Cortex of kidney (tissue), 1 donor: ENCODE measurements at places on chromosomes 2 and 18.

- no peak for DNase-seq
Observed at GRCh38 chr2:70852824-70853223, 17.2 kb upstream of the CD207 start.

GRCh38 chr2:127651381-127651809 is 5.4 kb downstream of the GPR17 start:
- no peak for DNase-seq

DNA sequence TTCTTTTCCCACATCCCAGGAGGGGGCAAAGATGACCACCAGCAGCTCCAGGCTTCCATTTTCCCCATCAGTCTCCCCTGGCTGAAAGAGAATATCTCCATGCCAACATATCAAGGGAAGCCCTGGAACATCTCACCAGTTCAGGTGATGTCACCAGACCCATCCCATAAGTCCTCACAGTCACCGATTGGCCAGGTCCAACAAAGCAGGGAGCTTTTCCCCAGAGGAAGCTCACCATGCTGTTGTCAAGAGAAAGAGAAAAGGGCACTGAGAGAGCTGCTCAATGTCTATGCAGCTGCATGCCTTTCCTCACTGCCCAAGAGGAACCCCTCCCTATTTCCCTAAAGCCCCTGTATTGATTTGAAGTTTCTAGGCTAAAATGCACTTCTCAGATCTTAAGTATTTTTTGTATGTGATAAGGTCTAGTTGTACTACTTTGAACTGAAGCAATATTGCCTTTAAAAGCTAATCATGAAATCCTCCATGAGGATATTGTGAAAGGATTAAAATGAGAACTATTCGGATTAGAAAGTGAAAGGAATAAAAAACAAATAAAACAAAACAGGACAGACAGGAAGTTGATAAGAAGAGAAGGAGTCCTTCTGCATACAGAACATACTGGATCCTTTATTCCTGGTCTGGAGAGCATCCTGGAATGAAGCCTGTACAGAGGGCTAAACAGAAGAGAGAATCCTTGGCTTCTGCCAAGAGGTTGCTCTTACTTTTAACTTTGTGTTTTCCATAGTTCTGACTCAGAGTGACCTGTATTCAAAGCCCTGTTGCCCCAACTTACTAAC is 45.2 kb upstream of the CTIF start:
- no peak for DNase-seq

GRCh38 chr2:6577960-6578359 is 287.7 kb downstream of the CMPK2 start:
- no peak for DNase-seq

- DNase-seq = no peak
Observed at GRCh38 chr2:96692094-96692971, 47.5 kb downstream of the LMAN2L start.
